Vein endothelial cell (primary cell): ENCODE measurements at places on chromosomes 13 and 19. TPM values are rescaled to one million over a fixed set of nuclear protein-coding genes. Genes with fewer than 3 reads are reported as not detected.

Gene LCP1
- under 0.01 and 0.10 TPM in 2 replicates for total RNA-seq

Gene COL4A2
- total RNA-seq, result 493 and 774 TPM in 2 replicates

Gene NRTN
- total RNA-seq, result not detected in 2 replicates

Gene SPINT2
- 3.3 and 7.2 TPM in 2 replicates for total RNA-seq

Gene GDF15
- 87.0 and 159 TPM in 2 replicates for total RNA-seq

Gene PBX4
- total RNA-seq, result not detected in 2 replicates

Gene ZNF850
- total RNA-seq, result 4.9 and 6.5 TPM in 2 replicates

Gene FBXO27
- total RNA-seq, result 1.3 and 2.3 TPM in 2 replicates

Gene MRPL34
- 35.3 and 40.2 TPM in 2 replicates for total RNA-seq

Gene ZNF787
- 25.2 and 39.5 TPM in 2 replicates for total RNA-seq

Gene RASAL3
- 21.1 and 38.5 TPM in 2 replicates for total RNA-seq

Gene CYP4F8
- total RNA-seq, result not detected in 2 replicates

Gene PRKD2
- total RNA-seq, result 36.3 and 55.3 TPM in 2 replicates

Gene ATXN8OS
- total RNA-seq, result not detected in 2 replicates
